ENCODE measurements at places on chromosomes 3 and 15.

- DNase-seq, result peak; percentile 70
These were observed 27.6 kb downstream of the TBC1D2B start for GRCh38 chr15:78049691-78050440.

GRCh38 chr3:108131475-108132134 is 40.8 kb upstream of the CD47 start:
- no peak for DNase-seq

DNA sequence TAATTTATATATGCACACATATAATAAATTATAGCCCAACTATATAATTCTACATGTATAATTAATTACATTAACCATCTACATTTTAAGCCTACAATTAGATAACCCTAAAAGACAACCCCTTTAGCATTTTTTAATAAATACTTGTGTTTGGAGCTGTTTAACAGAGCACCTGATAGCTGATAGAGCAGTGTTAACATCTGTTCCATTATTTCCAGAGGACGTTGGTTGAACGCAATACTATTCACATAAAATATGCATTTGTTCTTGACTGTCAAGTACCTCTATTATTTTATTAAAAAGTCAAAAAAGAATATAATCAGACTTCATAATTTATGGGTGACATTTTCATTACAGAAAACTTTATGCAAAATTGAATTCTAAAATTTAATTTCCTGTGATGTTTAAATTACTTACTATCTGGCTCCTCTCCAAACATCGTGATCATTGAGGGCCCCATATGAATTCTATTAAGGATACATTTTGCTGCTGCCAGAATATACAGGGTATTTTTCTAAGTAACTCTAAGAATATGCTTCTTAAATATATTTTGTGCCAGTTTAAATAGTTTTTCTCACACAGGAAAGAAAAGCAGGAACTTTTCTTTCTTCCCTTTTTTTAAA is 234.3 kb downstream of the SHOX2 start:
- DNase-seq, result no peak

- no peak for DNase-seq
These were observed 19.2 kb upstream of the RPL14 start for GRCh38 chr3:40437889-40438288.

DNA sequence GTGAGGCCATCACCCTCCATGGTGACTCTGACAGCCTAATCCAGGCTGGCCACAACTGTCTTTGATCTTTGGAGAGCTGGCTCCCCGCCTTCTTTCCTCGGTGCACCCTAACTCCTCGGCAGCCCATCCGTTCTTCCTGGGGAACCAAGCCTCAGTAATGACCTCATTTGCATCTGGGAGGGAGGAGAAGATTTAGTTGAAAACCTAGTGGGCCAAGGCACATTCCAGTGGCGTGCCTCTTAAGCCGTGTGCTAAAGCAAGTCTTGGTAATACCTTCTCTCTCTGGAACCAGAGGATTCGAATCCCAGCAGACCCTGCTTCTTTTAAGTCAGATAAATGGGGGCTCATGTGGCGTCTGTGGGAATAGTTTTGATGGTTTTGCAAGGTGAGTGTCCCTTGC is 233.1 kb downstream of the EBLN2 start:
- DNase-seq, result no peak

GRCh38 chr3:63338351-63338750 is 60.2 kb downstream of the SYNPR start:
- no peak for DNase-seq

DNA sequence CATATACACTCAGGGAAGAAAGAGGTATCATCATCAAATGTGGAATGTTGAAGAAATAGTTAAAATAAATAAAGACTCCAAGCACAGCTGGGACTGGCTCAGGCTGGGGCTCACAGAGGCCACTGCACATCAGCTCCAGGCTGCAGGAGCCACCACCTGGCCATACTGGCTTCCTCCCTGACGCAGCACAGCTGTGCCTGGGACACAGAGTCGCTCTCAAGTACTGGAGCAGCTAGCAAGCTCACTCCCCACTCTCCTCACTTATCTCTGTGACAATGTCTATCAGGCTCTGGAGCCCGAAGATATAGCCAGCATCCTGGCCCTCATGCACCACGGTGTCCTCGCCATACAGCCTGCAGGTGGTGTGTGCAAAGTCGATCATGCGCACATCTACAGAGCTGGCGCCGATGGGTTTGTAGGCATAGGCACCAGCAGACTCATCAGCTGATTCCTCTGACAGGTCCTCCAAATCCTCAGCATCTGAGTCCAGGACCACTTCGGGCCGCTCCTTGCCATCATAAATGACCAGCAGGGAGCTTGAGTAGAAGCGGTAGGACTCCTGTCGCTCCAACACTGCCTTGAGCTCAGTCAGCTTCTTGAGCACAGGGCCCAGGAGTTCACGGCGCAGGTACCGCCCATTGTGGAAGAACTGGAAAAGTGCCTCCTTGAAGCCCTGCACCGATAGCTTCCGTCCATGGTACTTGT is 2.5 kb upstream of the NCKIPSD start:
- DNase-seq, result no peak

DNA sequence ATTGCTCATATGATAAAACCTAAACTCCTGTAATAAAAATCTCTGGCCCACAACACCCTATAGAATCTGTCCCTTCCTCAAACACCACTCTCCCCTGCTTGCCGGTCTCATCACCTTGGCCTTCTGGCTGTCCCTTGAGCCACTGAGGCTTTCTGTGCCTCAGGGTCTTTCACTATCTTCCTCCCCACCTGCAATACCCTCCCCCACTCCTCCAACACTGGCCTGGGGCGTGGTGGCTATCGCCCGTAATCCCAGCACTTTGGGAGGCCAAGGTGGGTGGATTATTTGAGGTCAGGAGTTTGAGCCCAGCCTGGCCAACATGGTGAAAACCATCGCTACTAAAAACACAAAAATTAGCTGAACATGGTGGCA is 3.3 kb upstream of the CSK start:
- no peak for DNase-seq

Measured in cardiac fibroblast (primary cell).